A549 (cell line): ENCODE measurements at places on chromosomes 1 and 21. TPM values are rescaled to one million over a fixed set of nuclear protein-coding genes. Genes with fewer than 3 reads are reported as not detected.

Gene TOMM40L
- polyA plus RNA-seq = 9.1 to 11.0 TPM (median 10.2 TPM) in 3 replicates

- DNase-seq = no peak
Observed at GRCh38 chr1:73556270-73556669, 641.7 kb downstream of the LRRIQ3 start.

DNA sequence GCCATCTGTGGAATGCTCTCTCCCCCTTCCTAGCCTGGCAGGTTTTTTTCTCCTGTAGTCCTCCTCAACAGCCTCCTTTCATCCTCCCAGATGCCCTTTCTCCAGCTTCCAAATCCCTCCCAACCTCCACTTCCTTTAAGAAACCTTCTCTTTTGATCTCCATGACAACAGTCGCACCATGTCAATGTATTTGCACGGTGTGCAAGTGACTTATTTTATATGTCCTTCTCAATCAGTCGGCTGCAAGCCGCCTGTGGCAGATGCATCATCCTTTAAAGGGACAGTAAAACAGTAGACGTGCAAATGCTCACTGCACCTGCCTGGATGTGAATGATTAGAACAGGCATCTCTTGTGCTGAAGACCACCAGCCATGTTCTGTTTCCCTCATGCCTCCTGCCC, 285.2 kb downstream of the PCP4 start:
- DNase-seq = no peak

Gene RNF207
- polyA plus RNA-seq = 24.6 to 28.0 TPM (median 27.6 TPM) in 3 replicates

- DNase-seq = no peak
Observed at GRCh38 chr1:15733218-15733725, 2.8 kb upstream of the SLC25A34 start.

GRCh38 chr1:146010126-146010738, 11.3 kb downstream of the HJV start:
- no peak for DNase-seq

Gene FCGR3A
- not detected in 3 replicates for polyA plus RNA-seq

DNA sequence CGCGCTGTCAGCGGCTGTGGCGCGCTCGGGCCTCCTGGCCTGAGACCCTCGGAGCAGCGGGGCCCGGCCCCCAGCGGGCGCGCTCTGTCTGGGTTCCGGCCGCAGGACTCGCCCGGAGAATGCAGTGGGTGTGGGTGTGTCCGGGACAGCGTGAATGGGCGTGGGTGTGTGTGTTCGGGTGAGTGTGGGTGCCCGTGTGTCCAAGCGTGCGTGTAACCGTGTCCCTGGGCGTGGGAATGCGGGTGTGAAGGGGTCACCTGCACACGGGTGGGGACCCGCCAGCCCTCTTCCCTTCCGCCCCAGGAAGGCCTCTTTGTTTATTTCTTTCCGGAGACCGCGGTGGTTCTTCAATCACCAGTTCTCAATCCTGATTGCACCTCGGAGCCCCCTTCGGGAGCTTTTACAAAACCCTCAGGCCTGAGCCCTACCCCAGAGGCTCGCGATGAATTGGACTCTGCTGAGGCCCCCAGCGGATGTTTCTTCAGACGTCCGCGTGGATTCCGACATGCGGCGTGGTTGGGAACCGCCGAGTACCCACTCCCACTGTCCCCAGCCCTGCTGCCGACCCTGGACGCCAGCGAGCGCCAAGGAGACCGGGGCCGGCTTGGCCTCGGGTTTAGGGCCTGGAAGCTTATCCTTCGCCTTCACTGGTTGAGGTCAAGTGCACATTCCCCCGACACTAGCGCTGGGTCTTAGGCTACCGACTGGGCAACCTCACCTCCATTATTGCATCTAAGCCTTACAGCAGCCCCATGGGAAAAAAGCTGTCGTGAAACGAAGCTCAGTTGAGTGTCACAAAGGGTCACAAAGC, 19.3 kb downstream of the SERTAD4 start:
- DNase-seq = no peak

Gene GPR153
- 1.1 to 1.5 TPM (median 1.4 TPM) in 3 replicates for polyA plus RNA-seq

DNA sequence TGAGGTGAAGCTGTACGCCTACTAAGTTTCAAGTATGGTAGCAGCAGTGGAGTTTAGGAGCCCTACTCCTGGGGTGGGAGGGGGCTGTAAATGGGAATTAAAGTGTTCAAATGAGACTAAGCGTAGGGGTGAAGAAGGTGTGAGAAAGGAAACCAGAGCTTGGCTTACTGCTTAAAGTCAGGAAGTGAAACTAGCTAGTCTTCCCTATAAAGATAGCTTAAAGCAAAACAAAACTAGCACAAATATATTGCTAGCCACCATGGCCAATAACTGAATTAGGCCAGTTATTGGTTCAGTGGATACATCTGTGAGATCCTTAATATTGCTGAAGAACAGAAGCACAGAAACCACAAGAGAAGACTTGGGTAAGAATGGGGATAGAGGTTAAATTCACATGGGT, 492.2 kb upstream of the PKN2 start:
- DNase-seq = no peak

Gene ARHGAP30
- polyA plus RNA-seq = 0.09 to 0.13 TPM (median 0.13 TPM) in 3 replicates
